SK-N-MC (cell line): ENCODE measurements at places on chromosomes 4 and X.

DNA sequence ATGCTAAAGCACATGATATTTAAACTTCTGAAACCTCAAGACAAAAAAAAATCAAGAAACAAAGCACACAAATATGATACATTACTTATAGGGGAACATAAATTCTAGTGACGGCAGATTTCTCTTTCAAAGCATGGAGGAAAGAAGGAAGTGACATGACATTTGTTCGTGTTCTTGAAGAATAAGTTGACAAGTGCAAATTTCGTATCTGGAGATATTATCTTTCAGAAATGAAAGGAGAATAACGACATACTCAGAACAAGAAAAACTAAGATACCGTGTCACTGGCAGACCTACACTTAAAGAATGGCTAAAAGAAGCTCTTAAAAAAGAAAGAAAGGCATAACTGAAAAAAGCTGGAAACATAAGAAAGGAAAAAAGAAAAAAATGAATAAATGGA, 16.6 kb downstream of the CENPVL2 start:
- DNase-seq = no peak

- DNase-seq = no peak
These were observed 89.1 kb downstream of the FAM13A start for GRCh38 chr4:88967883-88968331.

GRCh38 chrX:81206476-81206875, 4.6 kb downstream of the SH3BGRL start:
- DNase-seq = no peak

- DNase-seq = no peak
These were observed 29.2 kb downstream of the FANCB start for GRCh38 chrX:14843666-14844065.

- no peak for DNase-seq
These were observed 88.0 kb upstream of the XAGE2 start for GRCh38 chrX:52280812-52281211.

- DNase-seq = no peak
These were observed 72.6 kb downstream of the DMD start for GRCh38 chrX:33138677-33139249.

DNA sequence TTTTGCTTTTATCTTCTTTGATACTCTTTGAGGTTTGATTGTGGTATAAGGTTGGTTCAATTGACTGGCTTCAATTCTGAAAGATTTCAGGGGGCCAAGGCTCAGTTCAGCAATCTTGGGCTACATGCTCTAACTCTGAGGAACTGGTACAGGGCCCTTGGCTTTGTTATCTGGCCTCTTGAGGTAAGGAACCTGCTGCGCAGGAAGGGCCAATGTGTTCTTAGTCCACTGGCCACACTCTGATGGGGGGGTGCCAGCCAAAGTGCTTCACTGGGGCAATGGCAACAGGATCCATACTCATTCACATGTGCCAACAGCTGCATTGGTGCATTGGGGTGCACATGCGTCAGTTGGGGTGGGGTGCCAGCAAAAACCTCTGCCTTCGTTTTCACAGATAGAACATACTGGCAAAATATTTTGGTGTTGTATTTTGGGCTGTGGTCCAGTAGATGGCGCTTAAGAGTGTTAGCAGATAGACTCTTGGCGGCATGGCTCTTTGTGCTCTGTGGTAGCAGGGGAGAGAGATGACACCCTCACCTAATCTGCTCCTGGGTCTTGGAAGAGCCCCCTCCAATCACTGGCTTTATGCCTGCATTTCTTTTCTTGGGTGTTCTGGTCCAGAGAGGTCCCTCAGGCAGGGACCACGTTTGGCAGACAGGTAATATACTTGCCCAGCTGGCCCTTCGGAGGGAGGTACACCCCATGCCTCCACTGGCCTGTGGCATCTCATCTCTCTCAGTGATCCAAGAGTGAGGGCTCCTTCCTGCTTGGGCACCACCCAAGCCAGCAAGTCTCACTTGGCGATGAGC, 42.9 kb downstream of the NDST3 start:
- no peak for DNase-seq

- DNase-seq = no peak
These were observed 2.4 kb downstream of the RCHY1 start for GRCh38 chr4:75511841-75512240.

DNA sequence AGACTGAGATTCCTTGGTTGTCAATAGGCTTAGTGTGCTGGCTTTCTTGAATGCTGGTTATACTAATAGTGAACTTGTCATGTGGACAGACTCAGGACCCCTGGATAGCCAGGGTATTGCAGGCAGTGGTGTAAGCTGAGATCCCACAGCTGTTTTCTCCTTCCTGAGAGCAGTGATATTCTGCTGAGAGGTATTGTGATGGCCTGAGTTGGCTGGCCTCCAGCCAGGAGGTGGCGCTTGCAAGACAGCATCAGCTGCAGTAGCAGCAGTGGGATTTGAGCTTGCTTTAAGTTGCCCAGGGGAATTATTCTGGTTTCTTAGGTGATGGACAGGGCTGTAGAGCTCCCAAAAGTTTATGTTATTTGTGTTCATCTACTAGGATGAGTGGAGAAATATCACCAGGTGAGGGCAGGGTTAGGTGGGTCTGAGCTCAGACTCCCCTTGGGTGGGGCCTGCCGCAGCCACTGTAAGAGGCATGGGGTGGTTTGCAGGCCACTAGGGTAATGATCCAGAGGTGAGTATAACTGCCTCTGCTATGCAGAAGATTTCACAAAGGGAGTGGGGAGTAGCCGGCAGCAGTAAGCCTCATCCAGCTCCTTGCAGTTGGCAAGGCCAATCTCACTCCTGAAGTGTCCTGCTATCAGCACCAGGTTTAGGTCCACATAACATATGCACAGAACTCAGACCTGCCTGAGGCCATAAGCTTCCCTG, 66.2 kb downstream of the IL15 start:
- no peak for DNase-seq

- DNase-seq = no peak
These were observed 133.6 kb upstream of the CPEB2 start for GRCh38 chr4:14868426-14869395.

- no peak for DNase-seq
These were observed 104.6 kb upstream of the BMPR1B start for GRCh38 chr4:94653095-94653649.

DNA sequence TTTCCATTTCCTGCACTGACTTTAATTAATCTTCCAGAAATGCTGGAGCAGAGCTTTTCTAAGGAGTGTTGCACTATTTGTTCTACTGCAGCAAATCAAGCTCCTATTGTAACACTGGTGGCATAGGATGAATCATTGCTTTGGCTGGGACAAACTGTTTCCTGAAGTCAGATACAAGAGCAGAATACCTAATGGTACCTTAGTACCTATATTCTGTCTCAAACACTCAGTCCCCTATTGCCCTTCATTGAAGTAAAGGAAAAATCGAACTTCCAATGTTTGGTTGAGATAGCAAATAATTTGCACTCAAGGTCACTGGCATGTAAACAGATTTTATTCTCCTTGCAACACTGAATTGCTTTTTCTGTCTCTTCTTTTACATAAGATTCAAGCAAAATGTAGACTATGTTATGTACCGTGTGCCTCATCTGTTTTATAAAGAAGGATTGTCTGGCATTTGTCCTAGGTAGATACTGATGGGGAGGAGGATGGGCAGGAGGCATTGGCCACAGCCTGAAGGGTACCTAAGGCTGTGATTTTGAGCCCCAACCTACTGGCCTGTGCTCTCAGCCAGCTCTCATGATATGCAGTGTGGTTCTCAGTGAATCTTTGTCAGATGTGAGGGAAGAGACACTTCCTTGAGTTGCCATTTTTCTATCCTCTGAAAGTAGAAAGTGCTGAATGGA, 141.6 kb downstream of the AASDH start:
- DNase-seq = no peak

DNA sequence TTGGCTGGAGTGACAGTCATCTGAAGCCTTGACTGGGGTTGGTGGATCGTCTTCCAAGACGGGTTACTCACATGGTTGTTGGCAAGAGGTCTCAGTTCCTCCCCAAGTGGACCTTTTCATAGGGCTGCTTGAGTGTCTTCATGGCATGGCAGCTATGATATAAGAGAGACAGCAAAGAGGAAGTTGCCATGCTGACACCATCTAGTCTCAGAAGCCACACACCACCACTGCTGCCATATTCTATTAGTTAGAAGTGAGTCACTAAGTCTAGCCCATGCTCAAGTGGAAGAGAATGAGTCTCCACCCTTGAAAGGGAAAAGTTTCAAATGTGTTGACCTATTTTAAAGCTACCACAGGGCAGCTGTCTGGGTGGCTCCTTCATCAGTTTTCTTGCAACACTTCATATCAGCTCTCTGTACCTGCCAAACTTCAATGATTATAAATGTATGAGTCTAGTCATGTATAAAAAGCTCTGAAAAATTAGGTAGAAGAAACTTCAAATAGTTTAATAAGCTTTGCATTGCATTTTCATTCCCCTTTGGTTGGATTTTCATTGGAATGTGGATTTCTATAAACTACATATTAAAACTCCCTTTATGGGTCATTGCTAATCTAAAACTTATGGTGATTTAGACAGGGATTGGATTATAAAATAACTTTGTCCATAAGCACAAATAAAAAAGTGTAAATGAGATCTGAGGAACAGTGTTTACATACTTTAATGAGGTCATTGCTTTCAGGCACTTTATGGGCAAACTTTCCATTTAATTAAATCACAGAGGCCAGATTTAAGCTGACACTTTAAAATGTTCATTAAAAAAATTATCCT, 68.0 kb upstream of the ATXN3L start:
- no peak for DNase-seq

DNA sequence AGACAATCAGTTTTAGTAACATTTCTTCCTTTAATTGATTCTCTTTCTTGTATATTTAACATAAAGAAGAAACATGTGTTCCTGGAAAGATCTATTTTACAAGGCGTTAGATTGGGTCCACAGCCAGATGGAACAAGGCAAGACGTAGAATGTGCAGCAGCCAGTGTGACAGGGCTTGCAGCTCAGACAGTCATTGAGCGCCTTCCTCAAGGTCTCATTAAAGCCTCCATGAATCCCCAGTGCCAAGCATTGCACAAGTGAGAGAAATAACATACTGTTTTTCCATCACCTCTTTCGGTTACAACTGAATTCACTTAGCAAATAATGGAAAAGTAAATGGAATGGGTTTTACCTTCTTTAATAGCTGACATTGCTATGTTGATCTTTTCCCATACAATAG, 292.5 kb downstream of the USP46 start:
- DNase-seq = no peak

- DNase-seq = no peak
These were observed 24.9 kb downstream of the WDR1 start for GRCh38 chr4:10091531-10092181.

DNA sequence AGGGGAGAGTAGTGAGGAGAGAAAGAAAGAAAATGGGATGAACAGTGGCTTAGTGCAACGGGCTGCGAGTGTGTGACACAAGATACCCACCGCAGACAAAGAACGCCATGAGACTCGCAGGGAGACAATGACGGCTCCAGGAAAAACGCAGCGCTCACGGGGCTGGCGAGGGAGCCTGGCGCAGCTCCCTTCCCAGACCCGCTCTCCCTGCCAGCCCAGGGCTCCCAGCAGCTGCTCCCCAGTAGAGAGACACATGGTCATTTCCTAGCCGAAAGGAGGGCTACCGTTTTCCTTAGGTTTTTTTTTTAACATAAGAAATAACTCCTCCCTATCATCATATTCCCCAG, 149.5 kb downstream of the MAML3 start:
- DNase-seq = no peak

GRCh38 chr4:173212379-173212778, 43.8 kb downstream of the GALNT7 start:
- DNase-seq = no peak
